ENCODE measurements at places on chromosomes 16 and 17.

DNA sequence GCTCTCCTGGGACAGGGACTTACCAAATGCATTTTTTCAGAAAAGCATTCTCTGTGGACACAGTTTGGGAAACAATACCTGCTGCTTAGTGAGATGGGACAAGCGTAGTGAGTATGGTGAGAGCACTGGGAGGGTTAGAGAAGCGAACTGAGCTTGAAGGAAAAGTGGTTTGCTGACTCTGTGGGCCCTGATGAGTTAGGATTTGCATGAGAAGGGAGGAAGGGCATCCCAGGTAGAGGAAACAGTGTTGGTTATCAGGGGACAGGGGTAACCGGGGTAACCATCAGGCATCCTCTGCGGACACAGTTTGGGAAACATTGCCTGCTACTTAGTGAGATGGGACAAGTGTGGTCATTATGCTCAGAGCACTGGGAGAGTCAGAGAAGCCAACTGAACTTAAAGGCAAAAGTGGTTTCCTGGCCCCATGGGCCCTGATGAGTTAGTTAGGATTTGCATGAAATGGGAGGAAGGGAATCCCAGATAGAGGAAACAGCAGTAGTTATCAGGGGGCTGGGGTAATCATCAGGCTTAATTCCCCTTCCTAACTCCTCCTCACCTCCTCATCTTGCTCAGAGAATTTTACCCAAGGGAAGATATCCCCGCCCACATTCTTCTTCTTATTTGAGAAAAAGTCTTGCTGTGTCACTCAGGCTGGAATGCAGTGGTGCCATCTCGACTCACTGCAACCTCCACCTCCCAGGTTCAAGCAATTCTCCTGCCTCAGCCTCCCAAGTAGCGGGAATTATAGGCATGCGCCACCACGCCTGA lies 319.3 kb downstream of the RBFOX1 start:
- no peak for DNase-seq

DNA sequence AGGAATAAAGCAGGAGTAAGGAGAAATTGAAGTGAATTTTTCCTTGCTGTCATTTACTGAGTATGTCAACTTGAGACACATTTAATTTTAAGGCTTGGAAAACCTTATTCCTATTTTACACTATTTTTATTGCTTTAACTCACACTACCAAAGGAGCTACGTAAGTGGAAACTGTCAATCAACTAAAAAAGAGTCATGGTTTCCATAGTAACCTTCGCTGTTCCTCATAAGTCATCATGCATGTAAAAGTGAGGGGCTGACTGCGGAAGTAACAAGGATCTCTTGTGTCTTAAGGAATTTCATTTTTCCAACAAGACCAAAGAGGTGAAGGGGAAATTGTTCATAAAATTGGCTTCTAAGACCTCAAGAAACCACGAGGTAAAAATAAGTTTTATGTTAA lies 516.2 kb upstream of the CA10 start:
- DNase-seq = no peak

GRCh38 chr16:81817789-81818567 lies 38.9 kb downstream of the PLCG2 start:
- DNase-seq = no peak

DNA sequence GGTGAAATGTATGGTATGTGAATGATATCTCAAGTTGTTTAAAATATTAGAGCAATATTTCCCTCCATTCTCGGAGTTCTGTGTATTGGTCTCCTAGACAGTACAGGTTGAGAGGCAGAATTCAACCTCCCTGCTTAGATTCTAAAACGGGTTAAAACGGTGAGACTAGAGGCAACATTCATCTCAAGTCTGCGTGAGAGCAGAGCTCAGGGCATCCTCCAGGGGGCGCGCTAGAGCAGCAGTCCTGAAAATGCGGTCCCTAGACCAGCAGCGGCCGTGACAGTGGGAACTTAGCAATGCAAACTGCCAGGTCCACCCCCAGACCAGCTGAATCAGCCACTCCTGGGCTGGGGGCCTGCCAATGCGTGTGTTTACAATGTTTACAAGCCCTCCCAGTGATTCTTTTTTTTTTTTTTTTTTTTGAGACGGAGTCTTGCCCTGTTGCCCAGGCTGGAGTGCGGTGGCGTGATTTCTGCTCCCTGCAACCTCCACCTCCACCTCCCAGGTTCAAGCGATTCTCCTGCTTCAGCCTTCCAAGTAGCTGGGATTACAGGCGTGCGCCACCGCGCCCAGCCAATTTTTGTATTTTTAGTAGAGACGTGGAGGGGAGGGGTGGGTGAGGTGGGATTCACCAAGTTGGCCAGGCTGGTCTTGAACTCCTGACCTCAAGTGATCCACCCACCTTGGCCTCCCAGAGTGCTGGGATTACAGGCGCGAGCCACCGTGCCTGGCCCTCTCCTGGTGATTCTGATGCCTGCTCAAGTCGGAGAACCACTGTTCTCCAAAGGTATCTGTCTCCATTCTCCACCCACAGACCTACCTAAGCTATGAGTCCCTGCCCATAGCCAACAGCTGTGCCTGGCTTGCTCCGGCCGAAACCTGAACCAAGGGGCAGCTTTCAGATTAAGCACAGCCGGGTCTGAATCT lies 24.2 kb downstream of the KLHL36 start:
- DNase-seq = peak; percentile 9

GRCh38 chr17:81196505-81197408 lies 26.0 kb downstream of the CEP131 start:
- no peak for DNase-seq

GRCh38 chr17:29359777-29360176 lies 30.4 kb upstream of the TAOK1 start:
- DNase-seq = no peak

DNA sequence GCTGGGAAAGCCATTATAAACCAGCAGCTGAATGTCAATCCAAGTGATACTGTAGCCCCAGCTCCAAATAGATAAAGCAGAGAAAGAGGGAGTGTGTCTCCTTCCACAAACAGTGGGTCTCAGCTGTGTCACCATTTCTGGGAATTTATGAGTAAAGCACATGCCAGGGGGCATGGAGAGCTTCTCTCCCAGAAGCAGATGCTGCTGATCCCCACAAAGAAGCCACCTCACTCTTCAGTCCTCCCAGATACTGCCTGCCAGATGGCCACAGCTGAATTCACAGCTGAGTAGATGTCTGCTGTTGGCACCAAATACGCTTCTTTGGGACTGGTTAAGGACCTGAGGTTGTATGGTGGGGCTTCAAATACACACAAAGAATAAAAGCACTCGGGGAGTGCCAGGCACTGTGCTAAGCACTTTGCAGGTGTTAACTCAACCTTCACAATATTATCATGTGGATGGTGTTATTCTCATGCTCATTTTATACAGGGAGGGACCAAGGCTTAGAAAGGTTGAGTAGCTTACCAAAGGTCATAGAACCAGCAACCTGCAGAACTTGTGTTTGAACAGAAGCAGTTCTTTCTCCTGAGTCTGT lies 298.3 kb downstream of the CDH11 start:
- DNase-seq = no peak
